ENCODE measurements at places on chromosomes 1 and 21.

DNA sequence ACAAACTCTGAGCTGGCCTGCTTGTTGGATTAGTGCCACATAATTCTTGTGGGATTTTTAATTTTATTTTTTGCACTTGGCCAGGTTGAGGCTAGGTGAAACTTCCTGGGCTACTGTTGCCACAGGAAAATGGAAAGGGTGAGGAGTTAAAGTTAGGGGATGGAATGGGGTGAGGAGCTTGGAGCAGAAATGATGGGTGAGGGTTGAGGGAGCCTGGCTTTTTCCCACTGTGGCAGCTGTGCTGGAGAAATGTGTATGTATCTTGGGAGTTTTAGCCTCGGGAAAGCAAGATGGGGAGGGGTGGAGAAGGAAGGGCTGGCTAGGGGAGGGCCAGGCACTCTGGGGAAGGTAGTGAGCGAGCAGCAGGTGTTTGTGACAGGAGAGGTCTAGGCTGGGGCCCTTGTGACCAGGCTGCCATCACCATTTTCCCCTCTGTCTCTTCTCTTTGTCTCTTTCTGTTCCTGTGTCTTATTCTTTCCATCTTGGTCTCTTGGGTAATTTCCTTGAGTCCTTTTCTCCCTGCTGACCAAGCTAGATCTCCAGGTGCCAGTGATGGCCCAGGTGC is 2.0 kb downstream of the ZNF687 start:
- no peak for DNase-seq

- no peak for DNase-seq
Observed at GRCh38 chr1:46008585-46008984, 123.8 kb downstream of the PIK3R3 start.

DNA sequence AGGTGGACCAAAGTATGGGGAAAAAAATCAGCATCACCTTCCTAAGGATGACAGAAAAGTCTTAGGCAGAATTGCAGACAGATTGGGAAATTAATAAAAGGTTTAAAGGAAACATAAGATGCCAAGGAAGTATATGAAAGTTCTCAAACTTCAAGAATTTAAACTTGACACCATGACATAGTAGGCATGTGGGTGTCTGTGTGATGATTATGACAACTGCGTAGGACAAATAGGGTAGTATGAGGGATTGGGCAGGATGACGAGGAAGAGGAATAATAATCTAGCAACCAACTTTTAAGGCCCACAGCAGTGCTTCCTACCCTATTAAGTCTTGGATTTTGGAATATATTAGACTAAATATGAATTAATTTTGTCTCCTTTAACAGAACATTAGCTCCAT is 52.4 kb downstream of the HNRNPR start:
- no peak for DNase-seq

GRCh38 chr1:164456272-164456671 is 102.7 kb upstream of the PBX1 start:
- no peak for DNase-seq

DNA sequence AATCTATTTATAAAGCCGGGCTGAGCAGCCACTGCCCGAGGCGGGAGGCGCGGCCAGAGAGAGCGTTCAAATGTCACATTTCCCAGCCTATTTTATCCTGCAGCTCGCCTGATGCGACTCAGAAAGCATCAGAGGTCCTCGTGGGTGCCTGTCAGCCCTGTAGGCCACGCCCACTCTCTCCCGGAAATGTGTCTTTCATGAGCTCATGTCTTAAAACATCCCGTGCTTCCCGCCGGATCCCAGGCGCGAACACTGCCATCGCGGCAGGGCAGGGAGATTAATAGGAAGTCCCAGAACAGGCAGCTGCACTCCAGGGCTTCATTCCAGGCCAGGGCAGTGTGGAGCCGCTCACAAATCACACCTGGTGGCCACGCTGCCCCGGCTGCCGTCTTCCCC is 117.5 kb downstream of the PRDM16 start:
- no peak for DNase-seq

GRCh38 chr1:77975386-77975785 is 3.5 kb downstream of the FUBP1 start:
- no peak for DNase-seq

- DNase-seq, result no peak
Observed at GRCh38 chr1:2330519-2331199, 60.7 kb downstream of the MORN1 start.

DNA sequence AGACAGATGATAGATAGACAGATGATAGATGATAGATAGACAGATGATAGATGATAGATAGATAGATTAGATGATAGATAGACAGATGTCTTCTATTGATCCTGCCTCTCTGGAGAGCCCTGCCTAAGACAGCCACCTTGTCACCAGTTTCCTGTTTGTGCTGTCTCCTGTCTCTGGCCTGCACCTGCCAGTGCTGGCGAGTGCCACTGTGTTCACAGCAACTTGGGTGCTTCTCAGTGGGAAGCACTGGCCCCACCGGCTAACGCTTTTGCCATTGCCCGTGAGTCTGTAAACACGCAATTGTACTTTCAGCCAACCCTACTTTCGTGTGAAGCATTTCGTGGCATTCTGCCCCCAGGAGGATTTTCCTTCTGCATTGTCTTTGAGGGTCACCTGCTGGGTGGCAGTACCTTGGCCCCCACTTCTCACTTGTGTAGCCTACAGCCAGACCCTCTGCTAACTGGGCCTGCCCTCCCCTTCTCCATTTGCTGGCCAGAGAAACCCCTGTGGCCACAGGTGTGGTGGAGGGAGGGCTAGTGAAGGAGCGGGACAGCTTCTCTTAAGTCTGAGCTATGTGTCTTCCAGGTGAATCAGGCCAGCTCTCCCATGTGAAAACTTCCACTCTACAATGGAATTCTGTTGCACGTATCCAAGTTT is 23.4 kb upstream of the PDE9A start:
- peak; percentile 48 for DNase-seq

- DNase-seq, result no peak
Observed at GRCh38 chr1:234427950-234428646, 50.9 kb downstream of the TARBP1 start.

DNA sequence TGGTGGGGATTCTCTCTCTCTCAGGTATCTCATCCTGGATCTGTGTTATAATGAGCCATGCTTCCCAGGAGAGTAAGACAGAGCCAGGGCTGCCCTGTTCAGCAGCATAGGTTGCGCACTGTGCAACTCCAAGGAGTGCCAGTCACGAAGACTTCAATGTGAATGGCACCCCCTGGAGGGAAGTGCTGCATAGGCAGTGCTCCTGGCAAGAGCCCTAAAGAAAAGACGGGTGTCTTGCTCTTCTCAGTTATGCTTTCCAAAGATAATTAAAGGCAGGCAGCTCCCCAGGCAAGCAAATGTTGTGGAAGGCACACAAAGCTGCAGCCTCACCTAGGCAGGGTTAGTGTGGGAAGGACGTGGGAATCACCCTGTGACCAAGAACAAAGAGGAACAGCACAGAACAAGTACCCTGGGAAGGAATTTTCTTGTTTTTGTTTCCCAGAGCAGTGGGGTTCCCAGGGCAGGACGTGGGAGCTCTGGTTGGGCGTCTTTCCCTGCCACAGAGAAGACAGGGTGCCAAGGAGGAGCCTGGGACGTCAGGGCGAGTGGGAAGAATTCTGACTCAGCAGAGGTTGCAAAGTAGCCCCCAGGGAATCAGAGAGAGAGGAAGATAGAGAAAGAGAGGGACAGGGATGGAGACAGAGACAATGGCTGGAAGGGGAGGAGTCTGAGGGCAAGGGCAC is 120.9 kb downstream of the KCNN3 start:
- DNase-seq, result no peak

DNA sequence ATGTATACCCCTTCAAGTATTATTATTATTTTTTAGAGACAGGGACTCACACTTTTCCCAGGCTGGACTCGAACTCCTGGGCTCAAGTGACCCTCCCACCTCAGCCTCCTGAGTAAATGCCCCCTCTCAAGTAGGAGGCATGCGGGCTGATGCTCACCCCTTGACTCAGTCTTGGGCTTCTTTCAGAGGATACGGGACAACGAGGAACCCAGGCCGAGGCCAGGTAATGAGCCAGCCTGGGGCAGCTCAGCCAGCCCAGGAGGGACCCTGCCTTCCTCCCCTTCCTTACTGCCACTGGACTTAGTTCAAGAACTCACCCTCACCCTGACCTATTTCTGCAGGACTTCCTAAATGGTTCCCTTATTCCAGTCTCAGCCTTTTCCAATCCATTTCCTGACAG is 198.0 kb upstream of the MAP1LC3C start:
- DNase-seq, result no peak

DNA sequence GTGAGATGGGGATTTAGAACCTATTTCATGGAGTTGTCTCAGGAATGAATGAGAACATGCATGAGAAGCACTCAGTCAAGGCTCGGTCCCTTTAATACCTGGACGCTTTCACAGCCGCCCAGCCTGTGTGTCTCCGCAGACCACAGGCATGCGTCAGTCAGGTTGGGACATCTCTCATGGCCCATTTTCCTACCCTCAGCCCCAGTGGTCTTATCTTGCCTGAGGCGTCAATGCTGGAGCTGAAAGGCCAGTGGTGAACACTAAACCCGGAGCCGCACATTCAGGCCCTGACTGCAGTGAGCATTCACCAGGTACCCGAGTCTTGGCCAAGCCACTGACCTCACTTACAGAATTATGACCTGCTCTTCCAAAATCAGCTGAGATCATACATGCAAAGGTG is 263.2 kb upstream of the RAB4A start:
- DNase-seq, result no peak

- no peak for DNase-seq
Observed at GRCh38 chr1:224333309-224333926, 3.4 kb upstream of the NVL start.

DNA sequence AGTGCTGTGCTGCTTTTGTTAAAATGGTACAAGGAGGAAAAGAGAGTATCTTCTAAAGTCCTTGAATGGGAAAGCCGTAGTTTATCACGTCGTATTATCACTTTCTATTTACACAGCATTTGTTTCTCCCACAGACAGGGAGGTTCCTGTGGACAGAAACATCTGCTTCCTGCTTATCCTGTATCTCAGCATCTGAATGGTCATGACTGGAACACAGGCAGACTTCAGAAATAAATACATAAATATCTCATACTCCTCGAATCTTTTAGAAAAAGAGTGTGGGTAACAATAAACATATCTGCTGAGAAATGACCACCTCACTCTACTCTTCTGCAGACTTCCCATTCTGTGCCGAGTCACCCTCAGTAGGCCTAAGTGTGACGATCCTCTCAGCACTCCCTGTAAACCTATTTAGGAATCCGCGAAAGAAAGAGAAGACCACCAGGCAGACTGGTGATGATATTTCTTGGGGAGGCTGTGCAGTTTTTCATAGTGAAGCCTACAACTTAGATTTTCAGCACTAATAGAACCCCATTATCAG is 393.5 kb downstream of the SMYD3 start:
- no peak for DNase-seq

DNA sequence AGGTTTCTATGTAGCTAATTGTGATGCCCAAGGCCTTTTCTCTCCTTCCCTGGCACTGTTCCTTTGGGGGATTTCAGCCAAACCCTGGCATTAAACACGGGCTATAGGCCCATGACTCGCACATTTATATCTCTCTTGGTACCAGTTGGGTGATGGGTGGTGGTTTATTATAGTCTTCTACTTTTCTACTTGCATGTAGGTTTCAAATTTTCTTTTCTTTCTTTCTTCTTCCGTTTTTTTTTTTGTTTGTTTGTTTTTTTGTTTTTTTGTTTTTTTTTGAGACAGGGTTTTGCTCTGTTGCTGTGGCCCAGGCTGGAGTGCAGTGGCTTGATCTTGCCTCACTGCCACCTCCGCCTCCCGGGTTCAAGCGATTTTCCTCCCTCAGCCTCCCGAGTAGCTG is 1.1 kb downstream of the IL10RB start:
- DNase-seq, result no peak

GRCh38 chr1:229258757-229259060 is 12.2 kb upstream of the RAB4A start:
- DNase-seq, result no peak

GRCh38 chr1:109167001-109167506 is 46.7 kb upstream of the SARS1 start:
- no peak for DNase-seq

DNA sequence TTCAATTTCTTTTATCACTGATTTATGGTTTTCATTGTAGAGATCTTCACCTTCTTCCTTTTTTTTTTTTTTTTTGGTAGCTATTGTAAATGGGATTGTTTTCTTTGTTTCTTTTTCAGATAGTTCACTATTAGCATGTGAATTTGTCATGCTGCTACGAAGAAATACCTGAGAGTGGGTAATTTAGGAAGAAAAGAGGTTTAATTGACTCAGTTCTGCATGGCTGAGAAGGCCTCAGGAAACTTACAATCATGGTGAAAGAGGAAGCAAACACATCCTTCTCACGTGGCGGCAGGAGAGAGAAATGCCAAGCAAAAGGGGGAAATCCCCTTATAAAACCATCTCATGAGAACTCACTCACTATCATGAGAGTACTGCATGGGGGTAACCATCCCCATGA is 66.4 kb downstream of the DAB1 start:
- no peak for DNase-seq

- no peak for DNase-seq
Observed at GRCh38 chr1:119008483-119009311, 20.6 kb upstream of the TBX15 start.

DNA sequence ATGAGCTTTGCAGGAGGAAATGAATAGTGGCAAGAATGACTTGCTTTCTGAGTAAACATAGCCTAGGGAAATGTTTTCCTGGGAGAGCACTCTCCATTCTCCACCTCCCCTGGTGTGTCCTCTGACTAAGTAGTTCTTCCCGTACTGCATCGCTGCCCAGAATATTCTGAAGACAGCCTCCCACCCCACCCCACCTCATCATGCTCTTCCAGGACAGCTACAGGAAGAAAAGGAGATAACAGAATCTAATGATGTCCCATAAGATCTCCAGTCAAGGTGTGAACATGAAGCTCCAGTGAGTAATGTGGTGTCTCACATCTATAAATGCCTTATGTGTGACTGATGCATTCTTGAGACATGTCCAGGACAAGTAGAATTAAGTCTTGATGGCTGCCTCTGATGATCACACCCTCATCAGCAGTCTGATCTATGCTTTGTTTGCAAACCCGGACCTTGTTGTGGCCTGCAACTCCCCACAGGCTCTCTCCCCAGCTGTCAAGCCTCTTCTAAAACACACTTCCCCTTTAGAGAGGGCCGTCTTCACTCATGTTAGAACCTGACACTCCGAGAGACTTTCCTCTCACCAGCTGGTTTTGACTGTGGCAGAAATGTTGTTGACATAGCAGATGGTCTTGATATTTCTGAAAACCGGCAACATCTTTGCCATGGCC is 183.0 kb downstream of the CYYR1 start:
- no peak for DNase-seq

DNA sequence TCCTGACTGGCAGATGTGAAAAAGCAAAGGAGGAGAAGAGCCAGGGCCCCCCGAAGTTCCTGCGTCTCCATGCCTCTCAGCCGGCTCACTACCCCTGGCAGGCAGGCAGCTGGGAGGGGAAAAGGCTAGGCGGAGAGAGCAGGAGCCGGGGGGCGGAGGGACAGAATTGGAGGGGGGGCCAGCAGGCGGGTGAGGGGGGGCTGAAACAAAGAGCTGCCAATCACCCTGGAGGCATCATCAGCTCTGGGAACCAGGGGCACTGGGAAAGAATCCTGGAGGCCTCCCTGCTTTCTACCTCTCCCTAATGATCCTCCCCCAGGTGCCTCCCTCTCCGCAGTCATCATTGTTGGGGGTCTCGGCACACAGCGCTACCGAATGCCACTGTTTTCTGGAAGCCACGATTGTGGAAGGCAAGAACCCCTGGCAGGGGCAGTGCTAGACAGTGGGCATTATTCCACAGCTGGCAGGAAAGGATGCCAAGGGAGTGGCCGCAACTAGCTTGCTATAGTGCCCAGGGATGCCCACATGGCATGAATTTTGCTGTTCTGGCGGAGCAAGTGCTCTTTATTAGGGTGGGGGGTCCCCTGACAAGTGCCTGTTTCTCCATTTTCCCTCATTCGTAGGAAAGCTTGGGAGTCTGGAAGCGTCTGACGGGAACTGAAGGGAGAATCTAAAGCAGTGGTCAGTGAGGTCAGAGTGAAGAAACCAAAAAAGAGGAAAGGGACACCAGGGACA is at the start of gene THBS3:
Gene THBS3, minus strand, starts transcription at position 92 of the 735 bp plus-strand sequence. Its CDS starts 21 bp downstream, at position 71.
- DNase-seq, result peak; percentile 79
